SW 1271 (cell line): ENCODE measurements at places on chromosomes 2 and 18.
A peak's percentile ranks its signal among the peaks of the same experiment; 100 is the strongest.

GRCh38 chr2:220504938-220505503 is 877.6 kb downstream of the SLC4A3 start:
- peak; percentile 37 for DNase-seq

GRCh38 chr2:14675489-14675888 is 43.0 kb downstream of the LRATD1 start:
- no peak for DNase-seq

DNA sequence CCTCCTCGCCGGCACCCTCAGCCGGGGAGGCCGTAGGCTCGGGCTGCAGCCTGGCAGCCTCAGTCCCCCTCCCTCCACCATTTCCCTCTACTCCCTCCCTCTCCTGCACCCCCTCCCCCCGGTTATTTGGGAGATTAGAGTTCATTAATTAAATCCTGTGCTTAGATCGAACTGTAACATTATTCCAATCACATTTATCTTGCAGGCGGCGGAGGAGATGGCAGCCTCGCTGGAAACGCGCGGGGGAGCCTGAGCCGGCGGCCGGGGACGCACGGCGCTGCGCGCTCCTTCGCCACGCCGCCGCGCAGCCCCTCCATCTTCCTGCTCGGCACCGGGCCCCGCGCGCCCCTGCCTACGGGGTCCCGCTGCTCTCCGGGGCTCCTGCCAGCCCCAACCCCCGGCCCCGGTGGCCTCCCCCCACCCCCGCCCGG is at the start of gene ST8SIA3:
Gene ST8SIA3, plus strand, starts transcription at position 287 of the 431 bp plus-strand sequence. CDS start 290 bp downstream, outside the sequence.
- no peak for DNase-seq

GRCh38 chr2:96909611-96910021 is 39.7 kb upstream of the SEMA4C start:
- DNase-seq = no peak

DNA sequence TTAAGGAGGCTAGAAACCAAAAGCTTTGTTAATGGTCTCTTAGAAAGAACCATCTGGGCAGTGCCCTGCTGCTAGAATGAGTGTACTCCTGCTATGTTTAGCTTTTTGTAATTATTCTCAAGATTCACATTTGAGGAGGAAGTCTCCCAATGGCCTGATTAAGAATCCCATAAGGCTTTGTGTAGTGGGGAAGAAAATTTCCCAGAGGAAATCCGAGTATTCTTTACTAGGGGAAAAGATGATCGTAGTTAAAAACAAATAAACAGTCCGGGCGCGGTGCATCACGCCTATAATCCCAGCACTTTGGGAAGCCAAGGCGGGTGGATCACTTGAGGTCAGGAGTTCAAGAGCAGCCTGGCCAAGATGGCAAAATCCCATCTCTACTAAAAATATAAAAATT is 117.9 kb downstream of the PTRHD1 start:
- DNase-seq = no peak

DNA sequence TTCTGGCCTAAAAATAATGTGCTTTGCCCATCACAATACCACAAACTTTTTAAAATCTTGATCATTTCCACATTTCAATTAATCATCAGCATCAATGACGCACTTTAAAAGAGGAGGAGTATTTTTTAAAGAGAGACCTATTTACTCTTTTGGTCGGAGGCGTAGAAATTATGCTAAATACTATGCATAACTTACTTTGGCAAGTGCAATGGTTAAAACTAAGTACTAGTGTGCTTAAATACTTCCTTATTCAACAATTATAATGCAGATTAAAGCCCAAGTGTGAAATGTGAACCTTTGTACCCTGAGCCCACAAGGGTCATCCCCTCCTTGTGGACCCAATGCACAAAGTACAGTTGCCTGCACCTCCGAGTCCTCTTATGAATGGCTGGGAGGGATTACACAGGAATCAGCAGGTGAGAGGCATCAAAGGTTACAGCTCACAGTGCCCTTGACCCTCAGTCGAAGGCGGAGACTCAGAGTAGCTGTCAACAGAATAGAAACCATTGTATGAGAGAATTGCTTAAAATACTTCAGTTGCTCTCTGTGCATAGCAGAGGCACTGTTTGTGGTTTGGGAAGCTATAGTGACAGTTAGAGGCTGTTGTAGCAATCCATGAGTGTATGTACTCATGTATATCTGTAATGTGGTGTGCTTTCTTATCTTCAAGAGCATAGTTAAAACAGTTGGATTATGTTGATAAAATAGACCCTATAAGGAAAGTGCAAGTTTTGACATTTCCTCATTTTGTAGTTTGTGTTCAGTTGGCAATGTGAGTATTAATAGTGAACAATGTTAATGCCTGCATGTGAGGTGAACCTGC is 151.7 kb upstream of the ITGA4 start:
- no peak for DNase-seq
